ENCODE measurements at places on chromosomes 16 and 17. TPM values are rescaled to one million over a fixed set of nuclear protein-coding genes. Genes with fewer than 3 reads are reported as not detected.
A peak's percentile ranks its signal among the peaks of the same experiment; 100 is the strongest.

DNA sequence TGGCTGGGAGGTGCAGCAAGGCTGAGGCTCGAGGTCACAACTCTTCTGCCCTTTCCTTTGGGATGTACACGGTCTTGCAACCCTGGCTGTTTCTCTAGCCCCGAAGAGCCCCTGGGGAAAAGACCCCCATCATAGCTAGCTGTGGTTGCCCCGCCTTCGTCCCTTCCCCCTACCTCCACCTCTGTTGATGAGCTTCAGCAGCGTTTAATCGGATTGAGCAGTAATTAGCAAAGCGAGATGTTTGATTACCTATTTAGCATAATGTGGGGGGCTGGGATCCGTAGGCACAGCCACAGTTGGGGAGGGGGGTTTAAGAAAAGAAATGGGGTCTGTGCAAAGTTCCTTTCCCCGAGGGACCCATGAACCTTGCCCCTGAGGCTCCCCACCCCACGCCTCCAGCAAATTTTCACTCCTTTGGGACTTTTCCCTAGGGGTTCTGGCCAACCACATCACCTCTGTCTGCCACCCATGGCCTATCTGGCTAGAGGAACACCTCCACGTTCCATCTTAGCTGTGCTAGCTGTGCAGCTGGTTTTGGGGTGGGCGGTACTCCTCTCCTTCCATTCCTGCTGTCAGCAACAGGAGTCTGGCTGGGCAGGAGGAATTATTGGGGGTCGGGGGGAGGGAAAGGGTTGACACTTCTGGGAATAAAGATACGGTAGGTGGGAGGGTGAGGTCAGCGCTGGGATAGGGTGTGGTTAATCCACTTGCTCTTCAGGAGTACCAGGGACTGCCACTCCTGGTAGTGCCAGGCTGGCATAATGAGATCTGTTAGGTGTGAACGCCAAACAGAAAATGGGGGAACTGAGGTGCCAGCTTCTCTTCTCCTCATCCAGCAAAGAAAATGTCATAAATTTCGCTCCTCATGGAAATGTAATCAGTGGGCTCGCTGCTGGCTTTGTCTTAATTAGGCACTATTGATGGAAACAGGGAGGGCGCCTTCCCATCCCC lies 1.3 kb upstream of the DNAH2 start:
- no peak for DNase-seq

Gene MNT
- 20.9 TPM for total RNA-seq

DNA sequence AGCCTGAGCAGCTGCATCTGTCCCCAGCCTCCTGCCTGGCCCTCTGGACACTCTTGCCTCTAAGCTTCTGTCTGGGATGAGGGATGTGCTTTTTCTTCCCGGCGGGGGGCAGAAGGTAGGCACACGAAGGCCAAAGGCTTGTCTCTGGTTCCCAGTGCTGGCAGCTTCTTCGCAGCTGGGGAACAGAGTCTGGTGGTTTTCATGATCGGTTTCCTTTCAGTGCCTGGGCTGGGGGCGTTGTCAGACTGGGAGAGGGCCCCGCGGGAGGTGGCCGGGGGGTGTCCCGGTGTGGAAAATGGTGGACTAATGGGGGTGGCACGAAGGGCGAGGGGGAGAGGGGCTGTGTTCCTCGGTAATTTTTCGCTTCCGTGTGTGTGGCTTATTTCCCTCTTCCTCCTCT lies 988 bp downstream of the RAP1GAP2 start:
- no peak for DNase-seq

DNA sequence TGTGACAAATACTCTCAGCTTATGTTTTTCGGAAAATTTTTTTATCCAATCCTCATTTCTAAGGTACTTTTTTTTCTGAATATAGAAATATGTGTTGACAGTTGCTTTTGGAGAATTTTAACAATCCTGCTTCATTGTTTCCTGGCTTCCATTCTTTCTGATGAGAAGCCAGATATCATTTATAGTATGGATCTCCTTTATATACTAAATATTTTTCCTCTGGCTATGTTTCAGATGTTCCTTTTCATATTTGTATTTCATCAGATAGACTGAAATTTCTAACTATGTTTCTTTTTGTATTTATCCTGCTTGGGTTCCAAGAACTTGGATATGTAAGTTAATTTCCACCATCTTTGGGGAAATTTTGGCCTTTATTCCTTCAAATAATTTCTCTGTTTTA lies 138.9 kb upstream of the CDH11 start:
- DNase-seq: no peak

DNA sequence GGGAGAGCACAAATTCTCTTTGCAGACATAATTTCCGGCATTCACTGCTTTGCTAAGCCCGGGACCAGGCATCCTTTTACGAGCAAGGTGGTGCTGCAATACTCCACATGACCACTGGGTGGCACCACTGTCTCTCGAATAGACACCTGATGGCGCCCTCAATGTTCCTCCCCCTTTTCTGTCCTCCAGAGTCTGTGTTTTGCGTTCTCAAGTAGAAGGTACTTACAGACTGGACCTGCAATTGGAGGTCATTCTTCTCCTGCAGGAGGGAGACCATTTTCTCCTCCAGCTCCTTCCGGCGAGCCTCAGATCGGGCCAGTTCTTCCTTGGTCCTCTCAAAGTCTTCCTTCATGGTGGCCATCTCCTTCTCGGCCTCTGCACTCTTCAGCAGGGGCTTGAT lies 45.2 kb downstream of the MYH13 start:
- DNase-seq: peak; percentile 78

DNA sequence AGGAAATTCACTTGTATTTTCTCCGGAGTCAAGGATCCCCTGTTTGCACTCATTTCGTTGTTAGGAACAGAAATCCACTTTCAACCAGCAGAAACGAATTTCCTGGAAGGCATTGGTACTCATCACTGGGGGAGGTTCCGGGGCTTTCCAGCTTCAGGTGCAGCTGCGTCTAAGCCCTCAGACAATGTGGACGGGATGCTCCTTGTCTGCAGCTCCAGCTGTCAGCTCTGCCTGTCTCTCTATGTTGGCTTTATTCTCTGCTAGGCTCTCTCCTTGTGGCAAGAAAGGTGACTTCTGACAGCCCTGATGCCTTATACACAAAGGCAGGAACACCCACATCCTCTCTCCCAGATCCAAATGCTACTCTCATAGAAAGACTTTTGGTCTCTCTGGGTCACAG lies 183.9 kb upstream of the HSBP1 start:
- DNase-seq: no peak

Data from suprapubic skin (tissue), 4 donors.